H1 (cell line): ENCODE measurements at places on chromosomes 16 and 17. TPM values are rescaled to one million over a fixed set of nuclear protein-coding genes. Genes with fewer than 3 reads are reported as not detected.
A peak's percentile ranks its signal among the peaks of the same experiment; 100 is the strongest.

DNA sequence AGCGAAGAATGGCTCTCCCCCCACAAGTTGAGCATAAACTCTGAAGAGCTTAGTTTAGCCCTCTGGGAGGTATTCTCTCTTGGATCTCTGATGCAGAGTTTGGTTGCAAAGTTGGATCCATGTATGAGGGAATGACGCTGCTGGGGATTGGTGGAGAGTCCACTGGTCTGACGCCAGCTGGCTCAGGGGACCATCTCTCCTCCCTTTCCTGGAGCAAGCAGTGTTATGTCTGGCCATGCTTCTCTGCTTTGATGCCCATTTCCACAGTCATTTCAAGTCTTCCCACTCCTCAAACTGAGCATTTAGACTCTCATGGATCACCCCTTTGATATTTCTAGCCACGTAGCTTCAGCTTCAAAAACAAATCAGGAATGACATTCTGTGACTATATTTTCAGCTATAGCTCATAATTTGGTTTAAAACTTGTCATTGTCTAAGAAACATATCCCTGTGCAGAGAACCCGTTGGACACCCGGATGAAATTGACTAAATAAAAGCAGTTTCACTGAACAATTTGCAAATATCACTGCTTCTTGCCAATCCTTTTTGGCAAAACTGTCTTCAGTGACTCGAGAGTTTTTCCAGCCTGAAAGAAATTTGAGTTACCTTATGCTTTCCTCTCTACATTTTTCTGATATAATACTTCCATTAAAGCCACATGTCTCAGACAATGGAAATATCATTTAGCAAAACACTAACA lies 193.4 kb upstream of the CDH11 start:
- H3K4me3 ChIP-seq: no peak overlapping the region
- no peaks in the 10 kb centered on the region for H3K36me3 ChIP-seq
- peaks cover 18% of the 10 kb centered on the region for H3K4me1 ChIP-seq

- no peak overlapping the region for H3K27ac ChIP-seq
- H3K27me3 ChIP-seq: no peaks in the 10 kb centered on the region
- no peak overlapping the region for H3K4me3 ChIP-seq
- H3K36me3 ChIP-seq: no peaks in the 10 kb centered on the region
- DNase-seq: no peak
These were observed 63.0 kb downstream of the NUP93 start for GRCh38 chr16:56792967-56793366.

Gene CHAD
- 0.17 TPM in 1 of 2 replicates, not detected in the other for total RNA-seq

Gene TMEM106A
- total RNA-seq: 4.1 and 5.4 TPM in 2 replicates

DNA sequence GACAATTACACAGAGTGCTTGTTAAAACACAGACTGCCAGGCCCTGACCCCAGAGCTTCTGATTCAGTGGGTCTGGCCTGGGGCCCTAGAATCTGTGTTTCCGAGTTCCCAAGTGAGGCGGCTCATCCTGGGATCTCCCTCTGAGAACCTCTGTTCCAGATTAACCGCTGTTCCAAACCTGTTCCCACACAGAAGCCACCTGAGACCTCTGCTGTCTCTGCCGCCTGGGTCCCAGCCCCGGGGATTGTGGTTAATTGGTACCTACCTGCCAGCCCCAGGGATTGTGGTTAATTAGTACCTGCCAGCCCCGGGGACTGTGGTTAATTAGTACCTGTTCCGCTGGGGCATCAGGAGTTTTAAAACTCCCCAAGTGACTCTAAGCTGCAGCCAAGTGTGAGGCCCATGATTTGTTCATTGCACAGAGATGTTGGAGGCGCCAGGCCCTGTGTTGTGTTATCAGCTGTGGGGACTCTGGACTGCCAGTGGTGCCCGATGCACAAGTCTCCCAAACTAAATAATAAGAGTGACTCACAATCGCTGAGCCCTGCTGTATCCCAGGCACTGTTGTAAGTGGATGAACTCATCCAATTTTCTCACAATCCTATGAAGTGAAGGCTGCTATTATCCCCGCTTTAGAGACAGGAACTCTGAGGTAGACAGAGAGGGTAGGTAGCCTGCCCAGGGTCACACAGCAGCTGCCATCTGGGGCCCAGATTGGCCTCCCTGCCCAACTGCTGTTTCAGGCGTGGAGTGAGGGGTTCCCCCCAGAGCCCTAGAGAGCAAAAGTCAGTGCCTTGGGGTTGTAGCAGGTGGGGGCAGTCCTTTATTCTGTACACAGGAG lies 219.7 kb downstream of the IRF8 start:
- no peak for DNase-seq
- no peaks in the 10 kb centered on the region for H3K4me1 ChIP-seq
- H3K4me3 ChIP-seq: no peak overlapping the region

Gene ZNF597
- 2.3 and 2.6 TPM in 2 replicates for total RNA-seq

DNA sequence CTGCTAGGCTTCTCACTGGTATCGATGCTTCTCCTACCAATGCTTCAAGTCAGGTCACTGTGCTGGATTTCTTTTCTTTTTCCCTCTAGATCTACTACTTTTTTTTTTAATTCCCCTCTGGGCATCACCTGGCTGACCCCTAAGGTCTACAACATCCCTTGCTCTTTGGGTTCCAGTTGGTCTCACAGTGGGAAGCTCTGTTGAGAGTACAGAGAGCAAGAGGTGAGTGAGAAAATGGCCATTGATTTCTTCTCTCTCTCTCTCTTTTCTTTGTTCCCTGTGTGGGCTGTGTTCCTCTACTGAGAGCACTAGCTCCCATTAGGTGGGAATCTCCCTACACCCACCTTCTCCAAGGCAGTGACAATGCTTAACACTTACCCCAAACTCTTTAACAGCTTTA lies 413.4 kb downstream of the KCNJ2 start:
- H3K36me3 ChIP-seq: no peaks in the 10 kb centered on the region
- no peak overlapping the region for H3K4me3 ChIP-seq
- no peaks in the 10 kb centered on the region for H3K4me1 ChIP-seq
- no peak overlapping the region for H3K27ac ChIP-seq

DNA sequence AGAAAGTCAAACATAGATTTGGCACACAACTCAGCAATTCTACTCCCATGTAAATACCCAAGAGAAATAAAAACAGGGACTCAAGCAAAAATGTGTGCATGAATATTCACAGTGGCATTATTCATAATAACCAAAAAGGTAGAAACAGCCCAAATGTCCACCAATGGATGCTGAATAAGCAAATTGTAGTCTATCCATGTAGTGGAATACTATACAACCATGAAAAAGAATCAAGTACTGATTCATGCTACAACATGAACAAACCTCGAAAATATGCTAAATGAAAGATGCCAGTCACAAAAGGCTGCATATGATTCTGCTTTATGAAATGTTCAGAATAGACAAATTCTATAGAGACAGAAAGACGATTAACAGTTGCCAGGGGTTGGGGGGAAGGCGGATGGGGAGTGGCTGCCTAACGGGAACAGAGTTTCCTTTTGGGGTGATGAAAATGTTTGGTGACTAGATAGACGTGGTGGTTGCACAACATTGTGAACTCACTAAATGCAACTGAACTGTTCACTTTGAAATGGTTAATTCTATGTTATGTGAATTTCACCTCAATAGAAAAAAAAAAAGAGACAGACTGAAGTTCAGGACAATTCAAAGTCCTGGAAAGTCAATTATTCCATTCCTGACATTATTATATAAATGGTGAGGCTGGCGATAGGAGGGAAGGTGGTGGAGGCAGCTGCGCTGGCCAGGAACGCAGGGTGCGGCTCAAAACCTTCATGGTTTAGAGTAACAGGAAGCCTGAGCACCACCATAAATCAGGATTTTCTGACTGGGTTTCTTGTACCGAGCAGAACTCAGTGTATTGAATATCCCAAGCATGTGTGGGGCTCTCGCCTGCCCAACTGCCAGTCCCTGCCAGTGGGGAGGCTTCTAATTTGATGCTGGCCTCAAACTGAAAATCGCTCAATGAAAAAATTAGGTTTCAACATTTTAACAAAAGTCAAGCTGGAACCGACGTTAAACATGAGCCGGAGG lies 300.9 kb downstream of the C16orf95 start:
- no peak overlapping the region for H3K4me3 ChIP-seq
- no peaks in the 10 kb centered on the region for H3K4me1 ChIP-seq
- no peaks in the 10 kb centered on the region for H3K27me3 ChIP-seq
- DNase-seq: no peak

Gene CDH11
- total RNA-seq: 8.4 and 8.7 TPM in 2 replicates

DNA sequence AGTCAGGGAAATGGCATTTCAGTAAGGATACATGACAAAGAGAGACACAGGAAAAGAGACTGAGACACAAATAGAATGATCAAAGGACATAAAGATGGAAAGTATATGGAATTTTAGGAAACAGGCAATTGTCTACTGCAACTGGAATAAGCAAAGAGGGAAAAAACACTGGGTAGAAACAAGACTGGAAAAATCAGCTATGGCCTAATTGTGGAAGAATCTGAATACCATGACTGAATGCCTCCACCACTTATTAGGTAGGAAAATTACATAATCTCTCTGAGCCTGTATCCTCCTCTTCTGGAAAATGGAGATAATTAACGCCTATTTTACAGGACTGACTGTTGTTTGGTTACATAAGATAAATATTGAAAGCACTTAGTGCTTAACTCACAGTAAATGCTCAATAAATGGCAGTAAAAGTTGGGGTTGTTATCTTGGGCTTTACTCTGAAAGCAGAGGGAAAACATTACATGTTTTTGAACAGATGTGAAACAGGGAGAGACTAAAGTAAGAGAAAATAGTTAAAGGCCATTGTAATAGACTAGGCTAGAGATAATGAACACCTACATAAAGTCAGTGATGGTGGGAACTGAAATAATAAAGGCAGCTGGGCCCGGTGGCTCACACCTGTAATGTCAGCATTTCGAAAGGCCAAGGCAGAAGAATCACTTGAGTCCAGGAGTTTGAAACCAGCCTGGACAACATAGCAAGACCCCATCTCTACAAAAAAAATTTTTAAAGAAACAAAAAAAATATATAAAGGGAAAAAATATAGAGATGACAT lies 63.5 kb upstream of the C17orf78 start:
- no peak overlapping the region for H3K27ac ChIP-seq
- no peaks in the 10 kb centered on the region for H3K27me3 ChIP-seq
- no peak for DNase-seq
- no peaks in the 10 kb centered on the region for H3K4me1 ChIP-seq

Gene UNC45B
- total RNA-seq: 0.15 and 0.23 TPM in 2 replicates

- no peaks in the 10 kb centered on the region for H3K36me3 ChIP-seq
- H3K4me3 ChIP-seq: no peak overlapping the region
- no peak for DNase-seq
- no peak overlapping the region for H3K27ac ChIP-seq
These were observed 266.7 kb downstream of the SOX9 start for GRCh38 chr17:72387487-72387886.

- no peak overlapping the region for H3K4me3 ChIP-seq
- H3K27ac ChIP-seq: no peak overlapping the region
- DNase-seq: no peak
- H3K27me3 ChIP-seq: no peaks in the 10 kb centered on the region
- no peaks in the 10 kb centered on the region for H3K36me3 ChIP-seq
These were observed 312.3 kb upstream of the KCNJ16 start for GRCh38 chr17:69762766-69763165.

DNA sequence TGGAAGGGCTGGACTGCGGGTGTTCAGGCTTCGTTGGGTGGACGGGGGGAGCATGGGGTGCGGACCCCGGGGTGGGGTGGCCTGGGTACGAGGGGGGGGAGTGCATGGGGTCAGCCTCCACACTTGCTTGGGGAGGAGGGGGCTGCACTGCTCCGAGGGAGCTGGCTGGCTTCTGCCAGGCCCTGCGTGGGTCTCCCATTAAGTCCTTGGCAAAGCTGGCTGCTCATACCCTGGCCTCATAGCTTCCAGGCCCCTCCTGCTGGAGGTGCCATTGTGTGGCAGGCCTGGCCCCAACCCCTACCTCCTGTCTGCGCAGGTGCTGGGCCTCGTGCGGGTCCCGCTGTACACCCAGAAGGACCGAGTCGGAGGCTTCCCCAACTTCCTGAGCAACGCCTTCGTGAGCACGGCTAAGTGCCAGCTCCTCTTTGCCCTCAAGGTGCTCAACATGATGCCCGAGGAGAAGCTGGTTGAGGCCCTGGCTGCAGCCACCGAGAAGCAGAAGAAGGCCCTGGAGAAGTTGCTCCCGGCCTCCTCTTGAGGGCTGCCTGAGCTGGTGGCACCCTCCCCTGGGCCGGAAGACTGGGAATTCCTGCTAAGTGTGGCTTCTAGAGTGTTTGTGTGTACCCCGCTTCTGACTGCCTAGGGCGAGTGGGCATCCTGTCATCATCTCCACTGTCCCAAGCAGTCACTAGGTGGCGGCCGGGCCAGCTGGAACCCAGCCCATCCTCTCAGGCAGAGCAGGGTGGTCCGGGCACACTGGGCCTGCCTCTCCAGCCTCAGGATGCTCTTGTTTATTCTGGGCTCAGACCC lies 1.5 kb downstream of the NUDT16L1 start:
- H3K4me1 ChIP-seq: peaks cover 4% of the 10 kb centered on the region
- no peak overlapping the region for H3K27ac ChIP-seq
- no peak for DNase-seq
- H3K36me3 ChIP-seq: peaks cover 17% of the 10 kb centered on the region
- H3K4me3 ChIP-seq: peak overlapping the region; percentile 72; the same call in 1 of the 2 replicates

DNA sequence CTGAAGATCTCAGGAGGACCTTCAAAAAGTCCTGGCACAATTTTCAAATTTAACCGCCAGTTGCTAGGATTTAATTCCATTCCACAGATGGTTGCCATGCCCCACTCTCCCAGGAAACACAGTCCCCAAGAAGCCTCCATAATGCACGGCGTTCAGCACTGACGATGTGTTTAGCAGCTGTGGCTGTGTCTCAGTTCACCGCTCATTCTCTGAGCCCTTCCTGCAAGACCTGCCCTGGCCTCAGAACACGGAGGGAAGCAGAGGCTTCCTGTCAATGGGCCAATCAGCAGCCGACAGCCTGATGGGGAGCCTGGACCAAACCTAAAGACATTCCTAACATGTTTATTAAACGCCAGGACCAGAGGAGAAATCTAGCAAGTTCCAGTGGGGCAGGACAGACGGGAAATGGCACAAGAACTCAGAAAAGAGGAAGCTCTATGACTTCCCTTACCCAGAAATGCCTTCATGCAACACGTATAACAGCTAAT lies 4.9 kb downstream of the MYLK3 start:
- no peaks in the 10 kb centered on the region for H3K36me3 ChIP-seq
- no peak overlapping the region for H3K27ac ChIP-seq
- no peak for DNase-seq

Gene GNG13
- not detected in 2 replicates for total RNA-seq

DNA sequence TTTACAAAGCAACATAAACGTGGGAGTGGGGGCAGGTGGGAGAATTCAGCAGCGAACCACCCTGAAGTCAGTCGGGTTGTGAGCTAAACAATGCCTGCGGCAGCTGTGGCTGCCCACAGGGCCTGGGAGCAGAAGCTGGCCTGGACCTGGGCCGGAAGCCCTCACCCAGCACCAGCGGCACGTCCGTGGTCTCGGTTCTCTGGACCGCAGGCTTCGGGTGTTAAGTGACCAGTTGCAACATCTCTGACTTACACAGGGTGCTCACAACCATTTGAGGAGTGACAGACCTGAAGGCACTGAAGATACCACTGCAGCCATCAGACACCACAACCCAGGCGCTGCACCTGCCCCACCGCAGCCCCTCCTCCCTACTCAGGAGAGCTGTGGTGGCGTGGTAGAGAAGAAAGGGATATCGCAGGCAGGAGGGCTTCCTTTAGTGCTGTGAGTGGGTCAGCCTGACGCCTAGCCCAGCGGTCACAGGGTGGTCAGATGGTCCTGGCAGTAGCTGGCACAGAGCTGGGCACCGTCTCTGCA lies 33.8 kb downstream of the CBFA2T3 start:
- no peaks in the 10 kb centered on the region for H3K36me3 ChIP-seq
- no peak overlapping the region for H3K4me3 ChIP-seq
- H3K27me3 ChIP-seq: peaks cover 28% of the 10 kb centered on the region; the same call in 1 of the 2 replicates
- H3K27ac ChIP-seq: no peak overlapping the region

GRCh38 chr16:4200000-4200780 lies 41.7 kb downstream of the SRL start:
- no peaks in the 10 kb centered on the region for H3K27me3 ChIP-seq
- no peaks in the 10 kb centered on the region for H3K4me1 ChIP-seq
- no peak overlapping the region for H3K27ac ChIP-seq

Gene KRT25
- total RNA-seq: not detected in 2 replicates
